ENCODE measurements at places on chromosomes 11 and 22. TPM values are rescaled to one million over a fixed set of nuclear protein-coding genes. Genes with fewer than 3 reads are reported as not detected.

The JHY gene
- polyA plus RNA-seq = 0.61 TPM

The SUSD2 gene
- 3.5 TPM for polyA plus RNA-seq

The GGTLC2 gene
- polyA plus RNA-seq = not detected

The SERGEF gene
- 16.0 TPM for polyA plus RNA-seq

The NOX4 gene
- 2.3 TPM for polyA plus RNA-seq

The CELSR1 gene
- 6.9 TPM for polyA plus RNA-seq

The OR52E5 gene
- not detected for polyA plus RNA-seq

The NRGN gene
- polyA plus RNA-seq = 13.8 TPM

The MMP8 gene
- polyA plus RNA-seq = not detected

The OR5B21 gene
- not detected for polyA plus RNA-seq

The MYRF gene
- 0.11 TPM for polyA plus RNA-seq

The TEX54 gene
- polyA plus RNA-seq = not detected

The OR52H1 gene
- not detected for polyA plus RNA-seq

The PVALB gene
- not detected for polyA plus RNA-seq

The CASTOR1 gene
- polyA plus RNA-seq = 10.2 TPM

The LRRC75B gene
- 8.0 TPM for polyA plus RNA-seq

The CARD18 gene
- 0.91 TPM for polyA plus RNA-seq

The CNTN5 gene
- not detected for polyA plus RNA-seq

The DDX25 gene
- not detected for polyA plus RNA-seq

The SYT7 gene
- 34.7 TPM for polyA plus RNA-seq

The PRRG4 gene
- polyA plus RNA-seq = 0.57 TPM

The TRIM51 gene
- not detected for polyA plus RNA-seq

The GSTT2B gene
- polyA plus RNA-seq = 19.9 TPM

The MRGPRX3 gene
- not detected for polyA plus RNA-seq

The KRTAP5-10 gene
- polyA plus RNA-seq = not detected

The ZNF214 gene
- 0.91 TPM for polyA plus RNA-seq

The AMOTL1 gene
- polyA plus RNA-seq = 9.0 TPM

The TMEM109 gene
- 71.8 TPM for polyA plus RNA-seq

The LPXN gene
- polyA plus RNA-seq = 2.8 TPM

The CRACR2B gene
- 43.5 TPM for polyA plus RNA-seq

The MPEG1 gene
- polyA plus RNA-seq = 1.4 TPM

The SLC17A6 gene
- polyA plus RNA-seq = not detected

The KDM4E gene
- polyA plus RNA-seq = not detected

Data from heart left ventricle (tissue), 16 donors.